KG1 (cell line): ENCODE measurements at places on chromosomes 13 and 19.

DNA sequence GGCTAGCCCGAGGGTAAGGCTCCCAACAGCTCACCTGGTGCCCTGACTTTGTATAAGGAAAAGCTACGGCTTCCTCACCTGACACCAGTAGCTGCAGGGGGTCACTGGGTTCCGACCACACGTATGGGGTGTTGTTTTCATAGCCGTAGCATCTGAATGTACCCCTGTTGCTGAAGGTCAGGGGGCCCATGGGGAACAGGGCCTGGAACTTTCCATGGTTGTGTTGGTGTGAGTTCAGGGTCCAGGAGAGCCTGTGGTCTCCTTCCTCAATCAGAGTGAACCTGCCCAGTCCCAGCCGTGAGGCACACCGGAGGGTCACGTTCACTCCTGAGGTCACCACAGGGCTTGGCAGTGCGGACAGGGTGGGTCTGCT is 1.1 kb downstream of the LILRA4 start:
- DNase-seq, result no peak

DNA sequence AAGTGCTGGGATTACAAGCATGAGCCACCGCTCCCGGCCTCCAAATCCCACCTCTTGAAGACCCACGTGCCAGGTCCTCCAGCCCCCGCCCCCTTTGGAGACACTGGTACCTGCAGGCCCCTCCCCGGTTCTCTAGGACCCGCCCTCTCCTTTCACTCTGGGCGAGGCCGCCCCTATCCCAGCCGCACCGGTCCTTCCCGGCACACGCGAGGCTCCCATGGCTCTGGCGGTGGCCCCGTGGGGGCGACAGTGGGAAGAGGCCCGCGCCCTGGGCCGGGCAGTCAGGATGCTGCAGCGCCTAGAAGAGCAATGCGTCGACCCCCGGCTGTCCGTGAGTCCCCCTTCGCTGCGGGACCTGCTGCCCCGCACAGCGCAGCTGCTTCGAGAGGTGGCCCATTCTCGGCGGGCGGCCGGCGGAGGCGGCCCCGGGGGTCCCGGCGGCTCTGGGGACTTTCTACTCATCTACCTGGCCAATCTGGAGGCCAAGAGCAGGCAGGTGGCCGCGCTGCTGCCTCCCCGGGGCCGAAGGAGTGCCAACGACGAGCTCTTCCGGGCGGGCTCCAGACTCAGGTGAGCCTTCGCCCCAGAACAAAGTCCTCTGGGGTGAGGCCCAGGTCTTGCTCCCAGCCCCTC is at the start of gene CBLC:
CBLC (plus strand) TSS at position 176 of the 633 bp plus-strand sequence; CDS start at position 218, 42 bp downstream.
- DNase-seq, result no peak

GRCh38 chr19:35285095-35285449 is 2.7 kb downstream of the HAMP start:
- DNase-seq, result no peak

DNA sequence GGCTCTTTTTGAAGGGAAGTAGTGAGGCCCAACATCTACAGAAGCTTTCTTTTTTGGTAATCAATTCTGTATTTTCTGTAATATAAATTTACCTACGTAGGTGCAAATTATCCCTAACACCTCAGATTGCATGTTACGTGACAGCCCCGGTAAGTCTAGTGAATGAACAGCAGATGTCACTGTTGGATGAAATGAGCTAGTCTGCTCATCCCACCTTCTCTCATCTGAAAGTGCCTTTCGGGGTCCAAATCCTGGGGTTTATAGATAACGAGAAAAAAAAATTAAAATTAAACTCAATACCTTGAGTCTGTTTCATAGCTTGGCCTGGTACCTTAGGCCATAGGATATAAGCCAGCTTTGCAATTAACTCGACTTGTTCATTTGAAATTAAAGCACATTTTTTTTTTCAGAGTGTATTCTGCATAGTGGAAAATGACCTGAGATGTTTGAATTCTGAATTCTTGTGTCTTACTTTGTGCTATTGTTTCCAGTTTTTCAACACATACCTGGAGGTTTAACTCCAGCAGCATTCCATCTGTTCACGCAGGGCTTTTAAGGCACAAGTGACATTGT is 548.2 kb downstream of the GPC5 start:
- DNase-seq, result no peak

- DNase-seq, result no peak
Measured at GRCh38 chr13:38537051-38537450, 149.8 kb upstream of the FREM2 start.

- no peak for DNase-seq
Measured at GRCh38 chr19:35670686-35671085, 4.4 kb downstream of the UPK1A start.
